GM12878 (cell line): ENCODE measurements at places on chromosomes 2 and 18.

DNA sequence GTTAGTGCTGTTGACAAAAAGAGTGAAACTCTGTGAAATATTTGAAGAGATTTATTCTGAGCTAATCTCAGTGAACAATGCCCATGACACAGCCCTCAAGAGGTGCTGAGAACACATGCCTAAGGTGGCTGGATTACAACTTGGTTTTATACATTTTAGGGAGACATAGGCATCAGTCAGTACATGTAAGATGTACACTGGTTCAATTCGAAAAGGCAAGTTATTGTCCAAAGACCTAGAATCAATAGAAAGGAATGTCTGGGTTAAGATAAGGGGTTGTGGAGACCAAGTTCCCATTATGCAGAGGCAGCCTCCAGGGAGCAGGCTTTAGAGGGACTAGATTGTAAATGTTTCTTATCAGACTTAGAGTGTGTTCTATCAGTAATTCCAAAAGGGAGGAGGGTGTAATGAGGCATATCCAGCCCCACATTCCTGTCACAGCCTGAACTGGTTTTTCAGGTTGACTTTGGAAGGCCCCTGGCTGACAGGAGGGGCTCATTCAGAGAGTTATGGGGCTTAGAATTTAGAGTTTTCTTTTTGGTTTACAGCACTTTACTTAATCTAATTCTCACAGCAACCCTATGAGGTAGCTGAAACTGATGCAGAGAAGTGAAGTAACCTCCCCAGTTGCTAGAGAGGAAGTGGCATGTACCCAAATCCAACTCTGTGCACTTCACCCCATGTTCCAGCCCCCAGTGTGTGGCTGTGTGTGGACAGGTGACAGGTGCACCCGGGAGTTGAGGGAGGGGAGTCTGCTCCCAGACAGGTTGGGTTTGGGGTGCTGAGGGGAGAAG lies 28.3 kb upstream of the ASAP2 start:
- DNase-seq: peak; percentile 2

DNA sequence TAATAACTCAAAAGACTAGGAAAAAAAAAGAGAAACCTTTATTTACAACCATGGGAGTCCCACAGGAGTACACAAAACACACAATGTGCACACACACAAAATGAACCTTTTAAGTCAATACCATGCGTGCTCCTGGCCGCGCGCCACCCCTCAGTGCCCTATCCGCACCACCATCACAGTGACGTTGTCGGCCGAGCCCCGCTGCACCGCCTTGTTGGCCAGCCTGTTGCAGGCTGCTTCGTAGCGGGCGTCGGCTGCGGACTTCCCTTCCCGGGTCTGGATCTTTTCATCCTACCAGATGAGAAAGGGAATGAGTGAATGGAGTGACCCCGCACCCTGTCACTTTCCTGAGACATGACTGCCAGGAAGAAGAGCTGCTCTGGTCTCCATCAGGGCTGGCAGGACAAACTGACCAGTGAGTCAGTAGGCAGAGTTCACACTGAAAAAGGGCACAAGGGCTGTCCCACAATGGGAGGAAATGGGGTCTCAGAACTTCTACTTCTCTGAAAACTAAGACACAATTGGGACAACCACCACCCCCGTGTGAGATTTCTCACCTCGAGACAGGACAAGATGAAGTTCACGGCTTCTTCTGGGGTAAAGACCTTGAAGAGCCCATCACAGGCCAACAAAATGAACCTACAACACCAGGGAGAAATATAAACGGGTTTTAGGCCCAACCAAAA lies 11.8 kb downstream of the ERFE start:
- no peak for DNase-seq

DNA sequence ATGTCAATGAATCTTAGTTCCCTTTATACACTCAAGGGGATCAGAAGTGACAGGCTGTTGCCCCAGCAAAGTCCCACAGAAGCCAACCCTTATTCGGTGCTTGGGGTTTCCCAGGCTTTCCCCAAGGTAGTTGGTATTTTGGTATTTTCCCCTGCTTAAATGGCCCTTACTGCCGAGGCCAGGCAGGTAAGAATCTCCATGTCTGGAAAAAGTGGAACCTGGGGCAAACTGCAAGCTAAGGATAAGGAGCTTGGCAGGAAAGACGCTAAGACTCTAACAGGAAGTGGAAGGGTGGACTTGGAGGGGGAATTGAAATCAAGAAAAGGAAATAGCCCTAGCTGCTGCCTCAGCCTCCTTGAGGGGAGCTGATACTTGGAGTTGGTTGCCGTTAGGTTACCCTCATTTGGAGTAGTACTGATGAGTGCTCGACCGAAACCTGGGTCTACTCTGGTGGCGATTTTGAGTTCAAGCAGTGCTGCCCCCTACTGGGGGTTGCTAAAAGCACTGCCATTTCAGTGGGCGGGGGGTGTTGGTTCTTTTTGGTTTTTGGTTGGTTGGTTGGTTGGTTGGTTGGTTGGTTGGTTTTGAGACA lies 3.3 kb upstream of the GPBAR1 start:
- DNase-seq: peak; percentile 56

DNA sequence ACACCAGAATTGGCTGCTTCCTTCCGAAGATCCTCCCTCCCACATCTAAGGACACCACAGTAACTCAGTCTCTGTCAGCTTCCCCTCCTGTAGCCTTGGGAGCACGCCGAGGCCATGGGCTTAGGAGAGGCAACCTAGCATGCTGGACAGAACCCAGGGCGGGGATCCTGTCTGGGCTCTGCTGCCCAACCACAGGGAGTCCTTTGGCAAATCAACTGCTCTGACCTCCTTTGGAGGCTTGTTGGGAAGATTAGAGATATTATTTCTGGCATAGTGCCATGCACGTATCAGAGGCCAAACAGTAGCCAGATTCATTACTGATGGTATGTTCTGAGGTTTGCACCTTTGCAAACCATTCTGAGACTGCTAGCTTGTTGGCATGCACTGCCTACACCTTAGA lies 262.7 kb upstream of the EPAS1 start:
- DNase-seq: no peak

DNA sequence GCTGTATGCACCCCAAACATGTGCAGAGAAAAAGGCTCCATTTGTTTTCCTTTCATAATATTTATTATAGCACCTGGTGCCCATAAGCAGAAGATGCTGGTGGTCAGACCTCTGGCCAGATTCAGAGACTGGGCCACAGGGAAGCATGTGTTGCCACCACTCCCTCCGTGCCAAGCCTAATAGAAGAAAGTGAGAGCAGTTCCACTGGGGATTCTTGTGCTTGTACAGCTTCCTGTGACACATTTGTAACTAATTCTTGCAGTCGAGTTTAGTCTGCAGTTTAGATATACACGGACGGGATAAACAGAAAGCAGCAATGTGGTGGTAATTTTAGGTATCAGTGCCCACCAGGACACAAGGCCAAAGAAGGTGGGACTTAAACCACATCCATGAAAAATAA lies 135.4 kb upstream of the PIEZO2 start:
- no peak for DNase-seq

- no peak for DNase-seq
These were observed 886.0 kb downstream of the SUCLG1 start for GRCh38 chr2:83573060-83573459.

DNA sequence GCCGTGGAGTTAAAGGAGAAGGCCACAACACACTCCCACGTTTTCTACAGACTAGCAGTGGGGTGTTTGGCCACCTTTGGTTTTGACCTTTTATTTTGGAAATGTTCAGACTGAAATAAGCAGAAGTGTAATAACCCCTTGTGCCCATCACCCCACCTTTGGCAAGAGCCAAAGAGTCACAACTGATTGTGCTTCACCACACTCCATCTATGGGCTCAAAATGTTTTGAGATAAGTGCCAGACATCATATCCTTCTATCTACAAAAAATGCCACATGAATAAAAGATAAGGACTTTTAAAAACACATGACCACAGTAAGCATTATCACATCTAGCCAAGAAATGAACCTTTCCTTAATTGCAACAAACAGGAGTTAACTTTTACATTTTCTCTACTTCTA lies 9.9 kb upstream of the GPR35 start:
- DNase-seq: no peak
